ENCODE measurements at places on chromosomes 1 and 21.
A peak's percentile ranks its signal among the peaks of the same experiment; 100 is the strongest.

- DNase-seq = no peak
These were observed at the start of gene PADI4 for GRCh38 chr1:17307946-17308345. Gene PADI4, plus strand, starts transcription at chr1:17308197. Its CDS starts 26 bp downstream, at chr1:17308223.

GRCh38 chr1:19635646-19636045, 8.5 kb upstream of the NBL1 start:
- no peak for DNase-seq

- no peak for DNase-seq
These were observed 83.0 kb upstream of the GADD45A start for GRCh38 chr1:67601955-67602354.

GRCh38 chr1:227316456-227316855, 1.8 kb downstream of the CDC42BPA start:
- no peak for DNase-seq

GRCh38 chr1:11453742-11454491, 25.0 kb upstream of the DISP3 start:
- DNase-seq = no peak

DNA sequence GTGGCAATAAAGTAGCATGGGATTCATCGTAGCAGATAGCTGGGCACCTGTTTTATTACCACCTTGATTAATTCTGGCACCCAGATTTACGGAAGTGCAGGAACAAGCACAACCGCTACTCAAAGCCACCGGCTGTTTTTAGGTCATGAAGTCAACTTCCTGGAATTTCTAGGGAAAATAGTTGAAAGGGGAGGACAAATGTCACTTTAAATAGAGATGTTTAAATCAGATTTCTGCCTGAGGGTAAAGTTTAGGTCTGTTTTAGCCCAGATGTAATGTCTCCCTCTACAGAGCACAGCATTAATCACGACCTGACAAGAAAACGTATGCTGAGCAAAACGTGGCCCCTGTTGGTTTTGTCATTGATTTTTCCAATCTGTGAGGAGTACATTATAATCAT, 8.0 kb downstream of the ADGRL2 start:
- DNase-seq = no peak

DNA sequence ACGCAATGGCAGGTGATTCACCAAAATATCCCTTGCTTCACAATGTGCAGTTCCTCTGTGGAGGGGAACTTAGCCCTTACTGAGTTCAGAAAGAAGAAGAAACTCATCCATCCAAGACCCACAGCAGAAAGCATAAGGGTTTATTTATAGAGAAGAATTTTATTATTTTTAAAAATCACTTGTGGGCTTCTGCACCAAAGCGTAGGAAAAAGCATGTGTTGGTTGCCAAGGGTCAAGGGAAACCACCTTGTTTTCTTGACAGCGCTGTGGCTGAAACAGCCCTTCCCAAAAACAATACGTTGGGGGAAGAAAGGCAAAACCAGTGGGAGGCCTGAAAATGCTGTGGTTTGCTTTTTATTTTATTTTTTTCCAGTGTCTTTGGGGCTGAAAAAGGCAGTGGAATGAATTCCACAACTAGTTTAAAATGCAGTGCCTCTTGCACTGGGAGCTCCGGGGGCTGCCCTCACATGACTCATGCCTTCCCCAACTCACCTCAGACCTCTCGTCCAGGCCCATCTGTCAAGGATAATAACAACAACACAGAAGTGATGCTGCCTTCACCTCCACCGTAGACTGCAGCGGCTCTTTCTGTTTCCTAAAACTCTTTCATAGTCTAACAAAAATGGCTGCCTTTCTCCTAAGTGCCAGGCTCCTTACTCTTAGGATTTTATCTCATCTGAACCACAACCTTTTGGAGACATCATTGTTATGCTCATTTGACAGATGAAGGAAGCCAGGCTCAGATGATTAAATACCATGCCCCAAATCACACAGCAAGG, 224.2 kb upstream of the JUN start:
- no peak for DNase-seq

GRCh38 chr1:82226186-82226505, 425.4 kb downstream of the ADGRL2 start:
- DNase-seq = no peak

GRCh38 chr1:61442544-61442943, 282.4 kb downstream of the TM2D1 start:
- DNase-seq = no peak

DNA sequence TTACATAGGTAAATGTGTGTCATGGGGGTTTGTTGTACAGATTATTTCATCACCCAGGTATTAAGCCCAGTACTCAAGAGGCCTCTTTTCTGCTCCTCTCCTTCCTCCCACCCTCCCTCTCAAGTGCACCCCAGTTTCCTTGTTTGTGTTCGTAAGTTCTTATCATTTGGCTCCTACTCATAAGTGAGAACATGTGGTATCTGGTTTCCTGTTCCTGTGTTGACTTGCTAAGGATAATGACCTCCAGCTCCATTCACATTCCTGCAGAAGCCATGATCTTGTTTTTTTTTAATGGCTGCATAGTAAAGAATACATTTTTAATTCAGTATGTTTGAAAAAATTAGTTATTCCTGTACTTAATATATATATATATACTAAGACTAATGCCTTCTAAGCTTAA, 107.7 kb downstream of the CLDN17 start:
- DNase-seq = no peak

DNA sequence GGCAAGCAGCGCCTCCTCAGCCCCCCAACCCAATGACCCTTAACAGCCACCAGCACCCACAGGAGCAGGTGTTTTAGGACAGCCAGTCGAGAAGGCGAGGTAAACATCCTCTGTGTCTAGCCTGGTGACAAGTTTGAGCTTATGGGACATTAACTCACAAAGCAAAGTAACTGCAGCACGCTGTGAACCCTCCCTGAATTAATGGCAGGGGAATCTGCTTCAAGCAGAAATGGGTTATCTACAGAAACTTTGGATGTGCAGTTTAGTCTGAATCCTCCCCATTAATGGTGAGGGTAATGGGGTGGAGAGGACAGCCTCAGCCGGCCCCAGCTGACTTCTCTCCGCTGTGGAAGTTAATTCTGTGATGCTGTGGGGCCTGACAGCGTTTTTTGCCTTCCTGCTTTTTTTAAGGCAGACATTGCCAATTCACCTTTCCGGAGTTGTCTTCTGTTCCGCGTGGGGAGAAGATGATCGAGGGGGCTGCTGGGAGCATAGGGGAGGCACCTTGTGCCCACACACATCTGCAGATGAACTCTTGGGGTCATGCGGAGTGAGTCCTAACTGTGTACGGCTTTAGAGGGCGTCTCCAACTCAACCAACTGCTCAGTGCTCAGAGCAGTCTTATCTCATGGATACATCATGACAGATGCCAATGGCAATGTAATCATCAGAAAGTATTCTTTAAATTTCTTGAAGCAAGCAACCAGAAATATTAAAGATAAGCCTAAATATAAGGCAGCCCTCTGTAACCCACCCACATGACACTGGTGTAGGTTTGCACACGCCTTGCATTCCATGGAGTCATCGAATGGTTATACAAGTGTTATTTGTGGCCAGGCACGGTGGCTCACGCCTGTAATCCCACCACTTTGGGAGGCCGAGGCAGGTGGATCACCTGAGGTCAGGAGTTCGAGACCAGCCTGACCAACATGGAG, 41.0 kb downstream of the POFUT2 start:
- no peak for DNase-seq

- DNase-seq = no peak
These were observed 43.9 kb downstream of the ABCG1 start for GRCh38 chr21:42262831-42263231.

DNA sequence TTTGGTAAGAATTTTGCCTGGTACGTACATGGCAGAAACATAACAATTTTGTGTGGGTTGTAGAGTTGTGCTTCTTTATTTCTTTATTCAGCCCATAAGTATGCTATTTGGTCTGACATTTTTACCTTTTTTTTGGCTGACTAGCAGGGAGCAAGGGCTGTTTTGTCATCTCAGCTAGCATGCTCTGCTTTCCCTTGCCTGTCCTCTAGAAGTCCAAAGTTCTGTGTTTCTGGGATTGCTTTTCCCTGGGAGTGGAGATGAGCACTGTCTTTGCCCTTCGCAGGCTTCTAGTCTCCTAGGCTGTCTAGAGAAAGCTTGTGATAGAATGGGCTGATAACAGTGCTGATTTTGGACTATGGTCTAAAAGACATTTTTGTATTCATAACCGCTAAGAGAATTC, 7.5 kb downstream of the UCK2 start:
- no peak for DNase-seq

DNA sequence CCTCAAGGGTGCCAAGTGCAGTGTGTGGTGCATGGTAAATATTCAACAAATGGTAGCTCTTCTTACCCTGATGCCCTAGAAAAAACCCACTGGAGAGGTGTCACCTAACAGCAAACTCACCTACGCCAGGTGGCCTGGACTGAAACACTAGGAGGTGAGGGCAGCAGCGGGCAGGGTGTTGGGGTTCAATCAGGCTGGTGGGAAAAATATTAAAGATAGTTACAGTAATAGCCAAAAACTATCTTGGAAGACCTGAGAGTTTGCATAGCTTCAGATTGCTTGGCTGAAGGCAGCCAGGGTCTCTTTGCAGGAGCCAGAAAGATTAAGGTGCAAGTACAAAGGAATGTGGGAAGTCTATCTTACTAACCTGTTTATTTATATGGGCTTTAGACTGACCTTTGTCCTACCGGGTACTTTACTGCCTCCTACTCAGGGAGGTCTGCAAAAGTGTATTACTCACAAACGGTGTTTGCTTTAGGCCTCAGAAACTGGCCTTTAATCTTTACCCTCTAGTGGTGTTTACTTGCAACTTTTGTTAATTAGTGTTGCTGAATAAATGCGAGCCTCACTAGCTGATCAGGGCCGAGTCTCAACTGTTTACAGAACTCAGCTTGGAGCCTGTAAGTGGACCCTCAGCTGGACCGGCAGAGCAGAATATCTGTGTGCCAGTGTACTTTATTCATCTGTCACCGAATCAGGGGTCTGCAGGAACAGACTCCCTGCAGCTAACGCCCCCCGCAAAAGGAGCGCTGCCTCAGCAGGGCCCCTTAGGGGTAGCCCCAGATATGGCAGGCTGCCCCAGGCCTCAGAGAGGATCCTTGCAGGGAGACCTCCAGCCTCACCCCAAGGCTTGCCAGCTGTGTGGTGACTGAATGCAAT, 63.9 kb downstream of the SYF2 start:
- no peak for DNase-seq

GRCh38 chr21:46145840-46146691, 9.3 kb downstream of the FTCD start:
- DNase-seq = no peak

GRCh38 chr1:95117207-95118066, at the start of gene TLCD4:
Gene TLCD4, plus strand, starts transcription at chr1:95117355. Its CDS starts 26,547 bp downstream, at chr1:95143902.
- DNase-seq = no peak

DNA sequence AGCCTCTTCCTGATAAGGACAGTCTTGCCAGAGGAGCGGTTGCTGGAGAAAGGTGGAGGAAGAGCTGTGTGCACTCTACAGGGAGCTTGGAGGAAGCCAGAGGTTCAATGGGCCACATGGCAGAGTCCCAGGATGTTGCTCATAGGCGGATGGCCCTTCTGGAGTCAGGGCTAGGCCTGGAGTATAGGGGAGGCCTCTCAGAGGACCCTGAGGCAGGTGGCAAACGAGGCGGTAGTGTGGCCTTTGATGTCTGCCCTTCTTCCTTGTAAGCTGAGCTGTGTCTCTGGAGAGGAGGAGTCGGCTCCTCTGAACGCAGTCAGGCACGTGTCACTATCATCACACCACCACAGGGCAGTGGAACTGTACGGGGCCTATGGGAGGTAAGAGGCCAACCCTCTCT, 8.6 kb downstream of the PKP1 start:
- DNase-seq = no peak

DNA sequence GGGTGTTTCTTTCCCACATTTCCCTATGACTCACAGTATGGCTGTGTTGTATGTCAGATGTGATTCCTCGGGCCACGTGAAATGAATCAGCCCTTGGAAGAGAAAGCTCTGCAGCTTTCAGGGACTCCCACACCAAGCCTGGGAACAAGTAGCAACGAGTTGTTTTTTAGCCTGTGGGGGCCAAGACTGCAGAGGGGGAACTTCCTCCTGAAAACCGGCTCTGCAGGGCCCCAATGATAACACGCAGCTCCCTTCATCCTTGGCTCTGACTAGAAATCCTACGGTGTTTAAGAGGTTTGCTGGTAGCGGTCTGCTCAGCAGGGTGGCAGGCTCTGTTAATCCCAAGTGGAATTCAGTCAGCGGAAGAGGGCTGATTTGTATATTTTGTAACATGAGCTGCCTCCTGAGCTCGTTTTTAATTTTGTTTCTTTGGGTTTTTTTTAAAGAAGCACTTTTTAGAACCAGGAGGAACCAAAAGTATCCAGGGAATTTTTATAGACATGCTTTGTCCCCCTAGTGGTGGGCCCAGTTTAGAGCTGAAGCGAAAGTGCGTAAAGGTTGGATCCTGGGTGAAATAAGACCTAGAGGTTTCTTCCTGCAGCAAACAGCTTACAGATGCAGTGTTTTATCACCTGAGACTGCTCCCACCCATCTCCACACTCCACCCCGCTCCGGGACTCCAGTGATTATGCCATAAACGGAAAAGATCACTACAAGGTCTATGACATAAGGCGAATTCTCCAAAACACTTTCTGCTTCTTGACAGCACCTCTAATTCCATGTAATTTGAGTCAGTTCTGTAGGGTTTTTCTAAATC, 48.8 kb downstream of the LAMC2 start:
- peak; percentile 80 for DNase-seq

DNA sequence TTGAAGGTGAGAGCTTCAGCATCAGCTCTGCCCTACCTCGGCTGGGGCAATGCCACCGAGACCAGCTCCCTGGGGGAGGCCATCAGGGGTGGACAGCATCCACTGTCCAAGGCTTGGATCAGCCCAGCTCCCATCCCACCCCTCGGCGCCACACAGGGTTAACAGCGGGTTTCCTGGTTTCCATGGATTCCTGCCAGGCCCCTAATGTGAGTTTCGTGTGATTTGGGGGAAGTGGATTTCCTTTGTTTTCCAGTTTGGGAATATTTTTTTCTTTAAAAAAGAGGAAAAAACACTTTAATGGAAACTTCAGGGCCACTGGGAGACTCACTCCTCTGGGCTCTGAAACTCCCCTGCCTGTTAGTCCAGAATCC, 34.3 kb downstream of the CASZ1 start:
- no peak for DNase-seq

DNA sequence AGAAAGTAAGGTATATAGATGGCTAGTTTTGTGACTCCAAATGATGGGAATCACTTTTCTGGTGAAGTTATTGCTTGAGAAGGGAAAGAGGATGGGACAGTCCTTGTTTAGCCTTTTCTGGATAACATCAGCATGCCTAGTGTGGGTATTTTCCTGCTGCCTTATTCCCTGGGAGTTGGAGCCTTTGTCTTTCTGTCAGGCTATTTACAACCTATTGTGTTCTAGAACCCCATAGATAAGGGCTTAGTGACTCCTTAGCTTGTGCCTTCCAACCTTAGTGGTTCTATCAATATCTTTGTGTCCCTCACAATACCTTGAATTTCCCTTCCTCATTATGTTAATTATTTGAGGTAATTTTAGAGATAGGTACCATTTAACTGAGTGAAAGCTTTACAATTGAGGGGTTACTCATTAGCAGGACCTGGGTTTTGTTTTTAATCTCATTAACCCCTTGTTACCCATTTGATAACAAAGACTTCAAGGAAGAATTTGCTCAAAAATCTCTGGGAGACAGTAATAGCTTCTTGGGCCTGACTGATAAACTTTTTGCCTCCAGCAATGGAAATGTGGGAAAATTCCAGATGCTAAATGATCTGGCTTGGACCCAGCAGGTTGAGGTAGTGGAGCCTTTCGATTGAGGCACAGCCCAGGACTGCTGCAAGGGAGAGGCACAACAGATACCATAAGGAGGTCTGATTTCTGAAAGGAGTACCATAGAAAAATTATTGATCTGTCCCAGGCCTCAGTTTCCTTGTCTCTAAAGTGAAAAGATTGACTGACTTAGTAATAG, 49.0 kb downstream of the CACHD1 start:
- no peak for DNase-seq
